Cerebellar cortex (tissue), 1 donor: ENCODE measurements at places on chromosomes 2 and 18.

- DNase-seq = no peak
These were observed 229.2 kb upstream of the TFPI start for GRCh38 chr2:187783446-187783845.

DNA sequence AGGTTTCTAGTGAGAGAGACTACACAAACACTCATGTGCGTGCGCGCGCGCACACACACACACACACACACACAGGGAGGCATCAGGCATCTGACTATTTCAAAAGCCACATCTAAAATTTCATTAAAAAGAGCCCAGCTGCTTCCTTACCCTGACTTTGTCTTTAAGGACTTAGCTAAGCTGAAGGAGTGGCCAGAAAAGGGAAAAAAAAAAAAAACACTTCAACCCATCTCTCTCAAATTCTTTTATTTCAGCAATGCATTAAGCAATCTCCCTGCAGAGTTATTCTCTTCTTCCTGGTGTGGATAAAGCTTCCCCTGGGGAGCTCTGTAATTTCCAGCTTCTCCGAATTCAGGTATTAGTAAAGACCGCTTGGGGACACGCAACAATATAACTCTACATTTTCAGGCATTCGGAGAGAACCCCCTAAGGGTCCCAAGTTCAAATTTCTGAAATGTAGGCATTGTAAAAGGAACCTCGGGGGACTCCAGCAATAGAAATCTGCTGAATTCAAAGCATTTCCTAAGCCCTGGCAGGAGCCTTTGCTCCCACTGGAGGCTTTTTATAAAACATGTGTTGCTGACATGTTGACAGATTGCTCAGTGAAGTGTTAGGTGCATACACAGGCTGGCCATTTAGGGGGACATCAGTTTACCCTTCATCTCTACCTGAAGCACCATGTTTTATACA, 67.0 kb downstream of the ZNF521 start:
- DNase-seq = peak; percentile 81

DNA sequence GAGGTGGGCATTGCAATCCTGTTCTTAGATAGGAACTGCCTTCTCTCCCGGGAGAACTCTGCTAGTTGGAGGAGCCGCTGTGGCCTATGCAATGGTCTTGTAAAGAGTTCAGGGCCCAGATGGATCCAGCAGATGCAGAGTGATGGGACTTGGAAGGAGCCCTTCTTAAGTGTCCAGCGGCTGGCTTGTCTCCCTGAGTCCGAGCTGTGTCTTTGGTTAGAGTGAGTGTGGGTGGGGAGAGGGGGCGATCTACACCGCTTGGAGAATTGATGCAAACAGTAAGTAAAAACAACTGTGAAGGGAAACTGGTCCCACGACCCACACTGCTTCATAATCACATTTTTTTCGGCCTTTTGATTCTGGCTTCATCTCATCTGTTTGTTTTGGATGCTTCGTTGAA, 89.8 kb upstream of the CYRIA start:
- DNase-seq = no peak

- no peak for DNase-seq
These were observed 18.4 kb upstream of the PRLH start for GRCh38 chr2:237547841-237548416.

DNA sequence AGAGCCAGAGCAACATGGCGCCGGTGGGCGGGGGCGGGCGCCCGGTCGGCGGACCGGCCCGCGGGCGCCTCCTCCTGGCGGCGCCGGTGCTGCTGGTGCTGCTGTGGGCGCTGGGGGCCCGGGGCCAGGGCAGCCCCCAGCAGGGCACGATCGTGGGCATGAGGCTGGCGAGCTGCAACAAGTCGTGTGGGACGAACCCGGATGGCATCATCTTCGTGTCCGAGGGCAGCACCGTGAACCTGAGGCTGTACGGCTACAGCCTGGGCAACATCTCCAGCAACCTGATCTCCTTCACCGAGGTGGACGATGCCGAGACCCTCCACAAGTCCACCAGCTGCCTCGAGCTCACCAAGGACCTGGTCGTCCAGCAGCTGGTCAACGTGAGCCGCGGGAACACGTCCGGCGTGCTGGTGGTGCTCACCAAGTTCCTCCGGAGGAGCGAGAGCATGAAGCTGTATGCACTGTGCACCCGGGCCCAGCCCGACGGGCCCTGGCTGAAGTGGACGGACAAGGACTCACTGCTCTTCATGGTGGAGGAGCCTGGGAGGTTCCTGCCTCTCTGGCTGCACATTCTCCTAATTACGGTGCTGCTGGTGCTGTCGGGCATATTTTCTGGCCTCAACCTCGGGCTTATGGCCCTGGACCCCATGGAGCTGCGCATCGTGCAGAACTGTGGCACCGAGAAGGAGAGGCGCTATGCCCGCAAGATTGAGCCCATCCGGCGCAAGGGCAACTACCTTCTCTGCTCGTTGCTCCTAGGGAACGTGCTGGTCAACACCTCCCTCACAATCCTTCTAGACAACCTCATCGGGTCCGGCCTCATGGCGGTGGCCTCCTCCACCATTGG, 507 bp downstream of the CNNM4 start:
- peak; percentile 47 for DNase-seq

- DNase-seq = no peak
These were observed 186.0 kb upstream of the TNP1 start for GRCh38 chr2:217045700-217046475.

DNA sequence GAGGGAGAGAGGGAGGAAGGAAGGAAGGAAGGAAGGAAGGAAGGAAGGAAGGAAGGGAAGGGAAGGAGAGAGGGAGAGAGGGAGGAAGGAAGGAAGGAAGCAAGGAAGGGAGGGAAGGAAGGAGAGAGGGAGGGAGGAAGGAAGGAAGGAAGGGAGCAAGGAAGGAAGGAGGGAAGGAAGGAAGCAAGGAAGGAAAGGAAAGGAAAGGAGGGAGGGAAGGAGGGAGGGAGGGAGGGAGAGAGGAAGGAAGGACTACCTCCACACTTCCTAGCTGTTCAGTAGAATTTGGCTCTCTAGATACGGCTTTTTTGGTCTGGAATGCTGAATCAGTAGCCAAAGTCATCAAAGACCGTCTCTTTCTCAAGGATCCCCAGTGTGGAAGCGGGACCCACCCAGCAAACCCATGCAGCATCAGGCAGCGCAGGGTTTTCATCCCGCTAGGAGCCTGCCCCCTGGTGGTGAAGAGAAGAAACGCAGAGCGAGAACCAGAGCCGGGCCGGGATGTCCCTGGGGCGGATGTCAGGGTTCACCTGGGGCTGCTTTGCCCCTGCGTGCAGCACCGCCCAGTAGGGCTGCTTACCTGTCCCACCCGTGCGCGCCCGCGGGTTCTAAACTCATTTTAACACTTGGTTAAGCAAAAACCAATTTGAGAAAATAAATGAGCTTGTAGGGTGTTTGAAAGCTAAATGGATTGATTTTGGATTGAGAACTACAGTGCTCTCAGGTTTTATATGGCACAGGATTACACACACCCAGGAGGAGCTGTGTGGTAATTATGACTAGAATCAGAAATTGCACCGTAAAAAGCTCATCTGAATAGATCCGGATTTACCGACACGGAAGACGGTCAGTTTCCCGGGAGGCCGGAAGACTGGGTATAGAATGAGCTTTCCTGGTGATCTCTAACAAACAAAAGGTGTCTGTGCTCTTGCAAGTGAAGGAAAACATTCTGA, 48.1 kb upstream of the ARL4C start:
- peak; percentile 64 for DNase-seq

- DNase-seq = peak; percentile 64
These were observed 46.9 kb upstream of the USP14 start for GRCh38 chr18:111306-112014.
